Stimulated activated CD4-positive, alpha-beta T cell treated with anti-CD3 and anti-CD28 coated beads, Interleukin-2, amount 100 ng/mL, for 4 hours (primary cell): ENCODE measurements at places on chromosomes 3 and 15.

- DNase-seq, result no peak
Measured at GRCh38 chr3:52477796-52478095, 17.4 kb upstream of the STAB1 start.

DNA sequence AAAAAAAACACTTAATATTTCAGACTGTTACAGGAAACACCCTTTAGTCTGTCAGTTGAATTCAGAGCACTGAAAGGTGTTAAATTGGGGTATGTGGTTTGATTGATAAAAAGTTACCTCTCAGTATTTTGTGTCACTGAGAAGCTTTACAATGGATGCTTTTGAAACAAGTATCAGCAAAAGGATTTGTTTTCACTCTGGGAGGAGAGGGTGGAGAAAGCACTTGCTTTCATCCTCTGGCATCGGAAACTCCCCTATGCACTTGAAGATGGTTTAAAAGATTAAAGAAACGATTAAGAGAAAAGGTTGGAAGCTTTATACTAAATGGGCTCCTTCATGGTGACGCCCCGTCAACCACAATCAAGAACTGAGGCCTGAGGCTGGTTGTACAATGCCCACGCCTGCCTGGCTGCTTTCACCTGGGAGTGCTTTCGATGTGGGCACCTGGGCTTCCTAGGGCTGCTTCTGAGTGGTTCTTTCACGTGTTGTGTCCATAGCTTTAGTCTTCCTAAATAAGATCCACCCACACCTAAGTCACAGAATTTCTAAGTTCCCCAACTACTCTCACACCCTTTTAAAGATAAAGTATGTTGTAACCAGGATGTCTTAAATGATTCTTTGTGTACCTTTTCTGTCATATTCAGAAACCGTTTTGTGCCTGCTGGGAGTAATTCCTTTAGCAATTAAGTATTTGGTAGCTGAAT lies 17.9 kb downstream of the TMEM43 start:
- no peak for DNase-seq

DNA sequence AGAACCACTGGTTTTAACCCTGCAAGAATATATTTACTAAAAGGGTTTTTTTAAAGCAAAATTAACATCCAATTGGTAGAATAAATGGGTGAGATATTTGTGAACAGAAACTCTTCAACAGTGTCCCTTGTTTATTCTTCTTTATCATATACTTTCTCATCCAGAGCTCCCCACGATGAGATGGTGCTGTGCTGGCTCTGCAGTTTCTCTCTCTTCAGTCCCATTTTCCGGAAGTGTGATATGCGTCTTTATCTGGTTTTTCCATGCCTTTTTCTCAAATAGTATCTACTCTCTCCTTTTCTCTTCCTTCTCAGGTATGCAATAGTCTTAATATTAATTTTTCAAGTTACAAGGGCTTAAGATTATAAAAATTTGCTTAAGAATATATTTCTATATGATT lies 1.5 kb downstream of the EAF2 start:
- DNase-seq, result no peak

- no peak for DNase-seq
Measured at GRCh38 chr3:104132566-104133403, 1233.9 kb upstream of the ALCAM start.

DNA sequence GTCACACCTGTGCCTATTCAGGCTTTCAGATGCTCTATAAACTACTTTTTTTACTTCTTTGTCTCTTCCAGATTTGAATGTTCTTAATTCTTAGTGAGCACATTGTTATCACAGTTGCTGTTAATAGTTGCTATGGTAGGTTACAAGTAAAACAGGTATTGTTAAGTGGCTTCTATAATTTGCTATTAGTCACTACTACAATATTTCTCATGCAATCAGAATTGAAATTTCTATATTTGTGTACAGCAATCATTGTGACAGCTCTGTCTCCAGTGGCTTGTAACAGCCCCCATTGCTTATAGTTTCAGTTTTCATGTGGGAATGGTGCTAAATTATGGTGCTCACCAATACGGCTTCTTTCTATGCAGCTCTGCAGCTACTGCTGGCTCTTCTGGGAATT lies 318.4 kb upstream of the GOLIM4 start:
- no peak for DNase-seq

- no peak for DNase-seq
Measured at GRCh38 chr3:151960961-151961580, 87.6 kb downstream of the SUCNR1 start.

DNA sequence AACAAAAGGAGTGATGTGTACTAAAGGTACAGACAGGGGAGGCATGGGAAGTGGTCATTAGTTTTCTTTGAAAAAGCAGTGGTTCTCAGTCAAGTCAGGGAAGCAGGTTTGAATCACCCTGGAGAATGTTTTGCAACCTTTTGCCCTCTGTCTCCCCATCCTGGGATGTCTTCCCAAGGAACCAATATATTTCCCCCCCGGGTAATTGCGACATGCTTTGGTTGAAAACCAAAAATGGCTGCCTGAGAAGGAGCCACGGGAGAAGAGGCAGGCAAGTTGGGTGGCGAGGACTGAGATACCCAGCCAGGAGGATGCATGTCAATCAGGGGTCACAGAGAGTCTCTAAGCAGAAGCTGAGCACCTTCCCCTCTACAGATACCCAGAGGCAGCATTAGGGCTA lies 20.2 kb upstream of the PPP1R2 start:
- DNase-seq, result no peak

- no peak for DNase-seq
Measured at GRCh38 chr3:181017690-181018089, 28.2 kb upstream of the DNAJC19 start.

DNA sequence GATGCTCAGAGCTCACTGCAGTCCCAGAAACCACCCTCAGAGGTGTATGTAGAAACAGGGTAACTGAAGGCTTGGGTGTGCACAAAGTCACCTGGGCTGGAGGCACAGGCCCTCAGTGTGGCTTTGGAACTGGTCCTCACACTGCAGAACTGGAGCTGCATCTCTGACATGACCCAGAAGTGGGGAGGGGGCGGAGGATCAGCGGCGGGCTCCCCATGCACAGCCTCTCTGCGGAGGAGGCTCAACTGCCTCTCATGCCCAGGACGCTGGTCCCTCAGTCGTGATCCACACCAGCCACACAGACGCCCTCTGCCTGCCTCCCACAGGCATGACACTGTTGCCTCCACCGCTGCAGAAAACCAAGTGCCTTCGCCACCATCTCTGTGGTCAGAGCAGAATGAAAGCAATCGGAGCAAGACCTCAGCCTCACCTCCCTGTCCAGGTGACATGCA lies 73.7 kb downstream of the TM2D3 start:
- DNase-seq, result no peak

DNA sequence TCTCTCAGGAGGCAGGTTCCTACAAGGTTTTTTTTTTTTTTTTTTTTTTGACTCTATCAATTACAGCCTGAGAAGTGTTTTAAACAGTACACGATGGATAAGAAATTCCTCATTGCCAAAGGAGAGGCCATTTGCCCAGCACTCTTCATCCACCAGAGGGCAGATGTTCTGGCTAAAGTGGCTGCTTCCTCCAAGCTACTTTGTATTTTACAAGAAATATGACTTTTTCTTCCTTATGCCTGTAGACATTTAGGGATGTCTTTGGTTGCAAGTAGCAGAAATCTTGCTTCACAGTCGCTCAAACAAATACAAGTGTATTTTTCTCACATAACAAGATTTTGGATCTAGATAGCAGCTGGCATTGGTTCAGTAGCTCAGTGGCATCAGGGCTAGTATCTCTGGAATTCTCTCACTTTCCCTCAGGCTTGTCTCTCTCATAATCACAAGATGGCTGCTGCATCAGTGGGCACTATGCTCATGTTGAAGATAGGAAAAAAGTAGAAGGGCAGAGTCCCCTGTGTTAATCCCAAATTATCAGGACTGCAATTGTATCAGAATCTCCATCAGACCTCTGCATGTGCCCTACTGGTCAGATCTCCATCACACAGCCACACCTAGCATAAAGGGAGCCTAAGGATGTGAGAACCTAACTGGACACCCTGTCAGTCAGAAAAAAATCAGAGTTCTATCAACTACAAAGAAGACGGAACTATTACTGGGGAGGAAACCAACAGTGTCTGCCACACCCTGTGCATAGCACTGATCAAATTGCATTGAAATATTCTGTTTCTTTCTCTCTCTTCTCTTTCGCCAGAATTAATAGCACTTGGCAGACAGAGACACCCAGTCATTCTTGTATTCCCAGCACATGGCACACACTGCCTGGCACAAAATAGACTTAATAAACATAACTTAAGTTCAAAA lies 138.9 kb upstream of the COL8A1 start:
- DNase-seq, result no peak

- no peak for DNase-seq
Measured at GRCh38 chr3:171490901-171491300, 30.7 kb upstream of the TNIK start.

GRCh38 chr15:31081056-31081455 lies 20.5 kb downstream of the TRPM1 start:
- DNase-seq, result no peak

- no peak for DNase-seq
Measured at GRCh38 chr3:130395916-130396315, 50.4 kb downstream of the COL6A5 start.

- DNase-seq, result no peak
Measured at GRCh38 chr3:193693774-193694173, 100.8 kb downstream of the OPA1 start.

DNA sequence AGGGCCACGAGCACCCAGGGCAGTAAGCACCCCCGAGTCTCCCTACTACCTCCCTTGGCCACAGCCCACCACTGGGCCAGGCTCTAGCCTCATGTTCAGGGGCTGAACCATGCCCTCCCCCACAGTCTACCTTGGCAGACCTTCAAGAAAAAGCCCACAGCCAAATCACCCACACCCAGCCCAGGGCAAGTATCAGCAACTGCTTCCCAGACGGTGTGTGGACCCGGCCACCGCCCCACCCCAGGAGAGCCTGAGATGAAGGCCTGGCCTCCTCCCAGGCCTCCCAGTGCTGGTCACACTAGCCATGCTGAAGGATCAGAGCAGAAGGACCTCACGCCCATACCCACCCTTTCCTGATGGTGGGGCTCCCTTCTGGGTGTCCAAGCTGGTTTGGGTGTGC lies 92.0 kb upstream of the LINGO1 start:
- DNase-seq, result no peak

GRCh38 chr15:51108933-51109550 lies 14.3 kb upstream of the TNFAIP8L3 start:
- DNase-seq, result no peak
